Activated CD4-positive, alpha-beta T cell treated with anti-CD3 and anti-CD28 coated beads, Interleukin-2, amount 50 U/mL, for 48 hours (primary cell): ENCODE measurements at places on chromosomes 2 and 18.

- DNase-seq = no peak
Measured at GRCh38 chr2:10356439-10356811, 53.7 kb downstream of the HPCAL1 start.

DNA sequence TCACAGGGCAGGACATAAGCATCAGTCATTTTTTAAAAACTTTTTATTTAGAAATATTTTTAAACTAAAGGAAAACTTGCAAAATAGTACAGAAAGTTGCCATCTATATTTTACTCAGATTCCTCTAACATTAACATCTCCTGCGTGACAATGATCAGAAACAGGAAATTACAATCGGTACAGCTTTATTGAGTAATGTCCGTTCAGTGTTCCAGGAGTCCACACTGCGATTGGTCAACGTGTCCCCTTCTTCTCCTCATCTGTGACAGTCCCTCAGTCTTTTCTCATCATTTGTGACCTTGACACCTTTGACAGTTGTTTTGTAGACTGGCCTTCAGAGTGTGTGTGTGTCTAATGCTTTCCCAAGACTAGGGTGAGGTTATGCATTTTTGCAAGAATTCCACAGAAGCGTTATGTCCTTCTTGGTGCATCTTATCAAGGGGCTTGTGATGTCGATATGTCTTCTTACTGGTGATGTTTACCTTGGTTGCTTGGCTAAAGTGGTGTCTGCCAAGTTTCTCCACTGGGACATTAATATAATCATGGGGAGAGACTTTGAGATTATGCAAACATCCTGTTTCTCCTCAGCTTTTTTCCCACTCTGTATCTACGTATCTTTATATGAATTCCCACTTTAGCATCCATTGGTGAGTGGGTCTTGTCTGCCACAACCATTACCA lies 21.4 kb upstream of the TMEM177 start:
- no peak for DNase-seq

DNA sequence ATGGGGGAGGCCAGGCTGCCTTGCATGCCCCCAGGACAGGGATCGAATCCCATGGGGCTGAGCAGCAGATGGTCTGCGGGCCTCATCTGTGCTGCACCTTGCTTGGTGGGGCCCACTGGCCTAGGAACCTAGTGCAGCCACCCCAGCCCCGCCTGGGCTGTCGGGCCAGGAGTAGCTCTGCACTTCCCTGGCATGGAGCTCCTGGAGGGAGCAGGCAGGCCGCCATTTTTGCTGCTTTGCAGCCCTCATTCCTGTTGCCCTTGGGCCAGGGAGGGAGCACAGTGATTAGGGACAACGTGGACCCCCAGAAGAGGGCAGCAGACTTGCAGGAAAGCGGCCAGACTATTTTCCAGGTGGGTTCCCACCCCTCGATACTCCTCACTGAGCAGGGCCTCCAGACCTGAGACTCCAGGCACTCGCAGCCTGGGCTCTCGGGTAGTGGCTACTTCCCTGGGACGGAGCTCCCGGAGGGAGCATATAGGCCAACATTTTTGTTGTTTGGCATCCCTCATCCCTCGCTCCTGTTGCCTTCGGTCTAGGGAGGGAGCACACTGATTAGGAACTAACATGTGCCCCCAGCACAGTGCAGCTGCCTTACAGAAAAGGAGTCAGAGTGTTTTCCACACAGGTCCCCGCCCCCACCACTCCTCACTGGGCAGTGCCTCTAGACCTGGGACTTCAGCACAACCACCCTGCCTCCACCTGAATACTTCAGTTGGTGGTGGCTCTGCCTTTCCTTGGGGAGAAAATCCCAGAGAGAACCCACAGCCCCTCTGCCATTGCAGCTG lies 99.5 kb downstream of the MAIP1 start:
- no peak for DNase-seq

DNA sequence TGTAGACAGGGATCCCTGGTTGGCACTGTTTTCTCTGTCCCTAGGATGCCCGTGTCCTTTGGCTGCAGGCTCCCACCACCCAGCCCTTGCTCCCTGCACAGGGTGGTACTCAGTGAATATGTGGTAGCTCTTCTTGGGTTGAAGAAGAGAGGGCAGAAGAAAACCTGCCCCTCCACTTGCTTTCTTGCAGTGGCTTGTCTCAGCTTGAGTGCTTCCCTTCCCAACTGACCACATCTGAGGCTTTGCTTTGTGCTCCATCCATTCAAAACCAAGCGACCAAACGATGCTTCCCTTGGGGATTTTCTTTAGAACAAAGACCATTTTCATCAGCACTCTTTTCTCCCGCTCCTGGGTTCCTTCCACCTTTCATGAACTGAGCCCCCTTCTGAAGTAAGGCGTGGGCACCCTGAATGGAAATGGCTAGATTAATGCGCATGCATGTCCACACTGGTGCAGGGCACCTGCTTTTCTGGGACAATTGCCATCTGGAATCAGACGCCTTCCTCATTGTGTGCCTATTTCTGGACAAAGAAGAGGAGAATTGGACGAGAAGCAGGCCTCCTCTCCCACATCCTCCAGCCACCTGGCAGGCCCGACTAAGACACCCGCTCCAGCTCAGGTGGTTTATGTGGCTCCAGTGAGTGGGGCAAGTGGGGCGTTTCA lies 59.1 kb downstream of the ARL4C start:
- DNase-seq = no peak
